Stimulated activated CD8-positive, alpha-beta memory T cell treated with anti-CD3 and anti-CD28 coated beads, Interleukin-4, amount 100 ng/mL, for 4 hours (primary cell): ENCODE measurements at places on chromosomes 11 and 22.

GRCh38 chr11:119585043-119585781 is 143.8 kb downstream of the NECTIN1 start:
- DNase-seq = no peak

DNA sequence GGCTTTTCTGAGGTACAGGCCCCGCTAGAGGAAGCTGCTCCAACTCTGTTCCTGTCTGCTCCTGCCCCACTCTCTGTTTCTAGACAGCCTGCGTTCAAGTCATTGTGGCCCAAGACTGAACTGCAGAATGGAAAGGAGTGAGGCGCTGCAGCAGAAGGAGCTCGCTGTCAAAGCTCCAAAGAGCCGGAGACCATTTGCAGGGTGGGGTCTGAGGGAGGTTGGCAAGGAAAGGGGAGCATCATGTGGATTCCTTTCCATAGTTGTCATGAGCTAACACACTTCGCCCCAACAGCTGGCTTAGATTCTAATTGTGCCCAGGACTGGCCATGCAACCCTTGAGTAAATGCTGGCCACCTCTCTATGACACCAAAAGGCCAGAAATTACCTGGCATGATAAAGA is 18.8 kb downstream of the APOL4 start:
- no peak for DNase-seq

DNA sequence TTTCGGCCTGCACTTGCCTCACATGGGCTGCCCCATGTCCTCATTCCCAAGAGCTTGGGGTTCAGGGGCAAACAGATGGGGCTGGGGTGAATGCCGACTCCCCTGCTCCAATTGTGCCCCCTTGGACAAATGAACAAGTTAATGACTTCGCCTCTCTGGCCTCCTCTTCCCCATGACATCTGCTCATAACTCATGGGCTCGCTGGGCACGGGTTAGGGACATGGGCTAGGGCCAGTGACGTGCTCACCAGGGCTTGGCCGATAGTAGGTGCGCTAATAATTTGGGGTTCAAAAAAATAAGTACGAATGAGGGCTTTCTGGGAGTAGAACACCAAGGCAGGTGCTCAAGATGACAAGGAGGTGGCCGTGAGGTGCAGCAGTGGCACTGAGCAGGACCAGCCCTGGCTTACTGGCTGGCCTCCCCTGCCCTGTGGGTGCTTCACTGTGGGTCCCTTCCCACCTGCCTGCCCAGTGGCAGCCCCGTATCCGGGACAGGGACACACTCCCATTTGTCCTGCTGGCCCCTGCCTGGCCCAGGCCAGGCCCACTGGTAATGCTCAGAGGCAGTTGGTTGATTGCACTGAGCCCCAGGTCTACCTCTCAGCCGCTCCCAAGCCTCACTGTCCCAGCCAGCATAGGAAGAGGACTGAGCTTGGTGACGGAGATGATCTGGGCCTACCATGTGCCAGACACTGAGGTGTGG is 12.3 kb downstream of the CBX6 start:
- DNase-seq = no peak

GRCh38 chr11:46290598-46291309 is 13.3 kb downstream of the CREB3L1 start:
- DNase-seq = no peak

GRCh38 chr11:130167146-130167545 is 7.6 kb downstream of the ST14 start:
- DNase-seq = no peak

DNA sequence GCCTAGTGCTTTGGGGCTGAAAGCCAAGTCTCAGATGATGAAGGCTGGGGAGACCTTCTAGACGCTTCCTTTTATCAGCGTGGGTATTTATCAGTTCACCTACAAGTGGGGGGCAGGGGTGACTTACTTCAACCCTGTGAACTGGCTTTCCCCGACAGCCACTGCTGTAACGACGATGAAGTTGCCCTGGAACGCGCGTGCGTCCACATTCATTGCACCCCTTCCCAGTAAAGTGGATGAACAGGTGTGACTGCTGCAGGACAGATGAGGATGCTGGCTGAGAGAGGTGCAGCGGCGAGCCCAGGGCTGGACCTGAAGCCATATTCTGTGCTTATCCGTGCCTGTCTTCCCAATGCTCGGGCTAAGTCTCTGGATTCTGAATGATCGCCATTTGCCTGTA is 1122.3 kb downstream of the TBC1D22A start:
- no peak for DNase-seq

DNA sequence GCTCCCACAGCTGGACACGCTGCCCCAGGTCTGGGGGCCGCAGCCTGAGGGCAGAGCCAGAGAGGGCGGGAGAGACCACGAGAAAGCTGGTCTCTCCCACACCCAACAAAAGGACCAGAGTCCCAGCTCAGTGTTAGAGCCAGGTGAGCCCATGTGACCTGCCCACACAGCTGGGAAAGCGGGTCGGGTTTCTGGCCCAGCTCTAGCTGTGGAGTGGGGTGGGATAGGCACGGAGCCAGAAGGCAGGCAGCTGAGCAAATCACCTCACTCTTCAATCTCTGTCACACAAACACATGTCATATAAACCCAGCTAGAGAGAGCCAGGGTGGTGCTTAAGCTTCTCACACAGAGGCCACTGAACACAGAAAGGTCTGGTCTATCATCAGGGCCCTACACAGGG is 7.8 kb upstream of the EIF3D start:
- no peak for DNase-seq

DNA sequence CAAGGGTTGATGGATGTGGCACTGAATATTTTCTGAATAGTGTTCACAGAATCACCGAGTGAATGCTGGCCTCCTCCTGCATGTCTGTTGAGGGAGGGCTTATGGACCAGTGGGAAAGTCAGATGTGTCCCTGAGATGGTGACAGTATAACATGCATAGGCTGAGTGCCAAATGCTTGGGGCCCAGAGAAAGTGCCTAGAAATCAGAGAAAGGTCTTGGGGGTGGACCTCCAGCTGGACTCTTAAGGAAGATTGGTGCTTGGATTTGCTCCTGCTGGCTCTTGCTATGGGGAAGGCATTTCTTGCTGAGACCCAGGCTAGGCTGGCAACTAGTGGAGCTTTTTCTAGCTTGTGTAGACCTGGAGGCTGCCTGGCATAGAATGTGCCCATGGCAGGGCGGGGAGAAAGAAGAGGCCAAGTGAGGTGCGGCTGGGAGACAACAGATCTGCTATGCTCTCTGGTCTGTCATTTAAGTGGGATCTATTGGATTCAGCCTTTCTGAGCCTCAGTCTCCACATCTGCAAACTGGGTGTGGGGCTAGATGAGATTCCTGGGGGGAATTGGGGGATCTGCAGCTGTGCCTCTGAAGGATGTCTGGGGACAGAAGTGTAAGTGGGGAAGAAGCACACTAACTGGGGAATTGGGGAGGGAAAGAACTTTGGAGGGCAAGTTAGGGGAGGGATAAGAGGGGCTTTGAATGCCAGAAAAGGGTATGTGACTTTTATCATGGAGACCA is 27.4 kb downstream of the ZNRF3 start:
- no peak for DNase-seq

- peak; percentile 12 for DNase-seq
Observed at GRCh38 chr11:95790933-95791708, 823 bp downstream of the CEP57 start.

GRCh38 chr11:2581151-2581930 is 118.5 kb downstream of the KCNQ1OT1 start:
- DNase-seq = no peak

DNA sequence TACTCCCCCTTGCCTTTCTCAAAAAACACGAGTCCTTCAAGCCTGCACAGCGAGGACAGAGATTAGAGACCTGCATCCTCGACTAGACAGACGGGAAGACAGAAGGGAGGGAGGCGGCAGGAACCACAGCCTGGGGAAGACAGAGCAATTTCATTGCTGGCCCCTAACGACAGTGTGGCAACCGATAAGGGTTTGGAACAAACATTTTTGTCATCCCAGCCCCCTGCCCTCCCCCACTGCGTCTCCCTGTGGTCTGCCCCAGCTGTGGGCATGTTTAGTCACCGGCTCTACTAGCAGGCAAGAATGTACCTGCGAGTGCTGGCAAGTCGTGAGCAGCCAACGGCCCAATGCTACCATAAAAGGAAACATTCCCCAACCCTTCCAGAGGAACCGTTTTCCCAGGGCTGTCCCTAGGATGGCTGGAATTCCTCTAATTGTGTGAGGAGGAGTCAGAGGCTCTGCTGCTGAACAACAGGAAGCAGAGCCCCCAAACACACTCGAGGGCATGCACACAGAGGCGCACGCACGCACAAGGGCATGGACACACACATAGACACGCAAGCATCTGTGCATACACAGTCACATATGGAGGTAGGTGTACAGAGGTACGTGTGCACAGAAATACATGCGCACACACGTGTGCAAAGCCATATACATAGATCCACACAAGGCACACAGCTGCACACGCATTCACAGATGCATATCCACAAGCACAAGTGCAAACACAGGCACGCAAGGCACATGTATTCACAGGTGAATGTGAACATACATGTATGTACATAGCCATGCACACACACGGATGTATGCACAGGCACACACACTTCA is 58.3 kb downstream of the MYH9 start:
- DNase-seq = peak; percentile 74

DNA sequence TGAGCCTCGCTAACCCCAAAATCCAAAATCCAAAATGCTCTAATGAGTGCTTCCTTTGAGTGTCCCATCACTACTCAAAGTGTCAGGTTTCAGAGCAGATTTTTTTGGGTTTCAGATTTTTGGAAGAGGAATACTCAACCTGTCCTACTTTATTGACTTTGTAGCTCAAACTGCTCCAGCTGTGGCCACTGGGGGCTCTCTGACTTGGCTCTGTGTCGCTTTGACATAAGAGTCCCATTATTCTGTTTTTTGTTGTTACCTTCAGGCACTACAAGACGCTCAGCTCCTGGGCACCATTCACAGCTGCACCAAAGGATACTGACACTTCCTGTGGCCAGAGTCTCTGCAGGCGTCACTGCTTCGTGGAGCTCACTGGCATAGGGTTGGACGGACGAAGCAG is 41.1 kb downstream of the PHF21B start:
- no peak for DNase-seq

GRCh38 chr11:66727282-66728037 is 1.6 kb downstream of the SPTBN2 start:
- DNase-seq = no peak

GRCh38 chr11:119539583-119539982 is 116.6 kb upstream of the THY1 start:
- DNase-seq = no peak

- no peak for DNase-seq
Observed at GRCh38 chr11:56292154-56292553, at the start of gene OR8H1. Gene OR8H1 (minus strand): TSS chr11:56292254. CDS start chr11:56291062, 1,192 bp downstream.

- no peak for DNase-seq
Observed at GRCh38 chr11:76263657-76264056, 57.4 kb upstream of the WNT11 start.
